Fibroblast of the aortic adventitia (primary cell): ENCODE measurements at places on chromosomes 13 and 19. TPM values are rescaled to one million over a fixed set of nuclear protein-coding genes. Genes with fewer than 3 reads are reported as not detected.

Gene IRGC
- not detected in 2 replicates for total RNA-seq

Gene LILRB4
- not detected in 2 replicates for total RNA-seq

Gene C19orf67
- 0.27 TPM in 1 of 2 replicates, not detected in the other for total RNA-seq

Gene OR7A5
- total RNA-seq: not detected in 2 replicates

Gene IGFLR1
- 1.3 and 1.9 TPM in 2 replicates for total RNA-seq

Gene SBSN
- total RNA-seq: 4.1 and 13.2 TPM in 2 replicates

Gene APOE
- 1.6 and 309 TPM in 2 replicates for total RNA-seq

Gene HSPB6
- total RNA-seq: 297 and 713 TPM in 2 replicates

Gene ZNF823
- 2.6 and 4.1 TPM in 2 replicates for total RNA-seq

Gene RYR1
- total RNA-seq: under 0.01 TPM in 1 of 2 replicates, not detected in the other

Gene C19orf38
- 0.41 and 0.81 TPM in 2 replicates for total RNA-seq

Gene CACTIN
- 15.7 and 21.3 TPM in 2 replicates for total RNA-seq

Gene ZNF575
- 0.63 TPM in 1 of 2 replicates, not detected in the other for total RNA-seq

Gene EBI3
- 0.33 TPM in 1 of 2 replicates, not detected in the other for total RNA-seq

Gene C1QTNF9
- total RNA-seq: not detected in 2 replicates

Gene KLK2
- total RNA-seq: not detected in 2 replicates

Gene TYROBP
- not detected in 2 replicates for total RNA-seq

Gene RGCC
- 1.1 and 1.6 TPM in 2 replicates for total RNA-seq

Gene TMC4
- total RNA-seq: 0.27 and 0.82 TPM in 2 replicates

Gene CGB3
- total RNA-seq: not detected in 2 replicates

Gene SPTBN4
- total RNA-seq: 3.5 and 9.5 TPM in 2 replicates
